Kidney glomerular epithelial cell (primary cell): ENCODE measurements at places on chromosomes 3 and 15.

DNA sequence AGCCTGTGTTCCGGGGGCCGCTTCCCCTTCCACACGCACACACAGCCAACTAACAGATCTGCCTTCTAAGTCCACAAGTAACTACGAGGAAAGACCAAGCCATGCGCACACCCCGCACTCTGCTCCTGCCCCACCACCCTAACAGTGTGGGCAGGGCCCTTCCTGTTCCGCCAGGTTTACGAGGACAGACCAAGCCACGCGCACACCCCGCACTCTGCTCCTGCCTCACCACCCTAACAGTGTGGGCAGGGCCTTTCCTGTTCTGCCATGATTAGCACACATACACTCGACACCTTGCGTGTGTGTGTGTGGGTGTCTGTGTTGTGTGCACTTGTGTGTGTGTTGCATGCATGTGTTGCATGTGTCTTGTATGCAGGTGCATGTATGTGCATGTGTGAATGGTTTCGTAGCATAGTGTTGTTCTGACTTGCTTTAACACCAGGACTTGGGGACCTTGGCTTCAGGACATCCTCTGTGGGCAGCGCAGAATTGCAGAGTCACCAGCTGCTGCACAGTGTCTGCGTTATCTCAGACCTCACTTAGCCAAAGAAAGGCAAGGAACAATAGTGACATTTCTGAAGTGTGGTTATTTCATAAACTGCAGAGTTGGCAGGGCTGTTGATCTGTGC is 114.4 kb downstream of the CHSY1 start:
- DNase-seq, result no peak

GRCh38 chr3:170307671-170308405 is 49.7 kb upstream of the SKIL start:
- no peak for DNase-seq

DNA sequence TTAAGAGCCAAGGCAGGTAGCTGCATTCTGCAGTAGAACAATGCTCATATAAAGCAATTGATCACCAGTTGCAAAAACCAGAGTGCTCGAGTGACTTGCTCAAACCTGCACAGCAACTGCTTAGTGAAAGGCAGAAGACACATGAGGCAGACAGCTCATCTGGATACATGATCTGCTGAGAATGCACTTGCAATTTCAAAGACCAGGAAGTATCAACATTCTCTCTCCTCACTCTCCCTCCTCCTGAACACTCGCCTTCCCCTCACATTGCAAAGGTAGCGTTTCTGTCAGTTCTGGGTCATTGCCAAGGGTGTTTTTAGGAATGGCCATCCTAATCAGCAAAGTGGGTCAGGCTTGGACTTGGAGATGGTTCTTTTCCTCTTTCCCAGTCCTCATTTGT is 61.0 kb downstream of the BFSP2 start:
- DNase-seq, result no peak

- peak; percentile 64 for DNase-seq
These were observed 28.5 kb upstream of the SLC7A14 start for GRCh38 chr3:170614214-170614966.

DNA sequence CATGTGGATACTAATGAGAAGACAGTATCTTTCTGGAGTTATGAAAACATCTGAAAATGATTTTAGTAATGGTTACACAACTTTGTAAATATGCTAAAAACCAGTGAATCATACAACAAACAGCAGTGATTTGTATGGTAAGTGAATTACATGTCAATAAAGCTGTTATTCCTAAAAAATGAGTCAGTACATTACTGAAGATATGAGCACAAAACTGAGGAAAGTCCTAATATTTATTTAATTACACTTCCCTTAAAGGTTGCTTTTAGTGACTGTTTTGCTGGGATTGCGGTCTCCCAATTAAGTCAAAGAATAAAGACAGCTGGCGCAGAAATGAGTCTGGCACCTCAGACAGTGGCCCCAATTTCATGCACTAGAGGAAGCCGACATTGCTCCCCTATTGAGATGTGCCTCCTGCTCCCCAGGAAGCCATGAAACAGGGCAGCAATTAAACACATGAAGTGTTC is 50.9 kb upstream of the FSIP1 start:
- DNase-seq, result no peak

DNA sequence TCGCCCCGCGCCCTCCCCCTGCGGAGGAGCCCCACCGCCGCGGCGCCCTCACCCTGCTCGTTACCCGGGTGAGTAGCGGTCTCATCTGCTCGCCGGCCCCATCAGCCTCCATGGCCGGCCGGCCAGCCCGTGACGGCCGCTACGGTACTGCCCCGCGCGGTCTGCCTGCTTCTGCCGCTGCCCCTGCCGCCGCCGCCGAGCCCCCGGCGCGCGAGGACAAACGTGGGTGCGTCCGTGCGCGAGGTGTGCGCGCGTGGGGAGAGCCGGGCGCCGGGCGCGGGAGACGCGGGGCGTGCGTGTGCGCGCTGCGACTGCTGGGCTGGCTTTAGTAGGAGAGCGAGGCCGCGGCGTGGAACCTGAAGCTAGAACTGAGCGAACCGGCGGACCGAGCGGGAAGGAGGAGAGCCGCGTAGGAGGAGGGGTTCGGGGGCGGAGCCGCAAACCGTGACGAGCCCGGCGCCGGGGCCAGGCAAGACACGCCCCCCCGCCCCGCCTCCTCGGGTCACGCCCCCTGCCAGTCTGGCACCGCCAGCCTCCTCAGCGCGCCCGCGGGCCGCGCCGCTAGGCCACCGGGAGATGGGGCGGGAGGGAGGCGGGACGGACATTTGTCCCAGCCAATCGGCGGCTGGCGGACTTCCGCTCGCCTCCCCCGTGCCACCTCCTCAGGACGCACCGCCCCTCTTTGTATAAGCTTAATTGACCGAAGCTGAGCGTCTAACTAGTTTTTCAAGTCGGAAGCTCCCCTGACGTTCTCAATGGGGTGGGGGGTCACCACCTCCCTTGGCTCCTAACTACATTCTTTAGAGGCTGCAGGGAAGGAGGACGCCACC is at the start of gene SLC4A7:
Gene SLC4A7, minus strand, starts transcription at position 370 of the 830 bp plus-strand sequence. Its CDS starts 258 bp downstream, at position 112.
- DNase-seq, result peak; percentile 95

GRCh38 chr3:50340448-50341329 is at the start of gene RASSF1:
Gene RASSF1, minus strand, starts transcription at chr3:50340836. Its CDS starts 31 bp downstream, at chr3:50340805.
- DNase-seq, result no peak

DNA sequence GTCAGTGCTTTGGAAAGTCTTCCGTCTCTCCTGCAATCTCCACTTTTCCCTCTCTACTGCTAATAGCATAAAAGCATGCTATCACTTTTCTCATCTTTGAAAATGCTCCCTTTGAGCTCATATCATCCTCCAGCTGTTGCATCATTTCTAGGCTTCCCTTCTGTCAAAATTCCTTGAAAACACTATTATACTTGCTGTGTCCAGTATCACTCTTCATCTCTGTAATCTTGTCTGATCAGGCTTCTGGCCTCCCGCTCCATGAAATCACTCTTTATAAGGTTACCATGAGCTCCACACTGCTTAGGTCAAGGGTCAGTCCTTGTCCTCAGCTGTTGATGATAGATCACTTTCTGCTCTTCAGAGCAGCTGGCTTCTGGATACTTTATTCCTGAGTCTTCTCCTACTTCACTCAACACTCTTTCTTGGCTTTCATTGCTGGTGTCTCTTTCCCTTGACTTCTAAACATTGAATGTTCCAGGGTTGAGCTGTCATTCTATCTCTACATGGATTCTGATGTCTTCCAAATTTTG is 50.9 kb upstream of the SPTSSB start:
- no peak for DNase-seq

GRCh38 chr15:85137489-85138168 is 156.0 kb downstream of the PDE8A start:
- no peak for DNase-seq
